ENCODE measurements at places on chromosomes 5 and 9. TPM values are rescaled to one million over a fixed set of nuclear protein-coding genes. Genes with fewer than 3 reads are reported as not detected.

PAEP gene
- total RNA-seq, result not detected

TRIM52 gene
- total RNA-seq, result 13.2 TPM

POLE3 gene
- 87.5 TPM for total RNA-seq

EFNA5 gene
- total RNA-seq, result 3.0 TPM

MARCOL gene
- not detected for total RNA-seq

TCF7 gene
- total RNA-seq, result 4.8 TPM

SPINK1 gene
- 0.72 TPM for total RNA-seq

PCDH12 gene
- 0.07 TPM for total RNA-seq

AK8 gene
- 0.43 TPM for total RNA-seq

IL5 gene
- total RNA-seq, result not detected

PDE6A gene
- total RNA-seq, result 0.41 TPM

SH3GL2 gene
- 0.67 TPM for total RNA-seq

IFNA13 gene
- total RNA-seq, result not detected

PCA3 gene
- not detected for total RNA-seq

ZNF608 gene
- total RNA-seq, result 1.8 TPM

LVRN gene
- total RNA-seq, result not detected

OSTF1 gene
- total RNA-seq, result 12.1 TPM

PROP1 gene
- total RNA-seq, result not detected

MSMP gene
- not detected for total RNA-seq

SV2C gene
- not detected for total RNA-seq

SH3RF2 gene
- 5.9 TPM for total RNA-seq

F12 gene
- 5.6 TPM for total RNA-seq
